ENCODE measurements at places on chromosomes 4 and X.

DNA sequence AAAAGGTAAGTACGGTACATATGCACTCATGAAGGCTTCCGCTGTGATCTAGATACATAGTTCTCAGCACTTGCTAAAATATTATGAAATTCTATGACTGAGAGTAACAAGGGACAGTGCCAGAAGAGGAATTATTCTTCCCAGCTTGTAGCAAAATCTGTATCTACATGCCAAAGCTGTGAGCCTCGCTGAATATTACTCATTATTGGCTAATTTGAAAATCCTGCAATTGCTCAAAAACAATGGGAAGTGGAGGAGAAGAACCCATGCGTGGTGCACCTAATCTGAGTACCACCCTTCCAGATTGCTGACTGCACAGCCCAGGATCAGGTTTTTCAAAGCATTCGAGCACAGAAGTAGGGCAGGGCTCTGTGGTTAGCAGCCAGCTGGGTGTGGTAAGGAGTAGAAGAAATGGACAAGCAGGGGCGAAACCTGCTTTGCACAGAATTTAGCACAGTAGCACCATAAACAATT lies 17.4 kb upstream of the PDCL2 start:
- H3K4me3 ChIP-seq = no peak overlapping the region
- no peaks in the 10 kb centered on the region for H3K36me3 ChIP-seq
- no peak overlapping the region for H3K27ac ChIP-seq
- no peaks in the 10 kb centered on the region for H3K27me3 ChIP-seq

DNA sequence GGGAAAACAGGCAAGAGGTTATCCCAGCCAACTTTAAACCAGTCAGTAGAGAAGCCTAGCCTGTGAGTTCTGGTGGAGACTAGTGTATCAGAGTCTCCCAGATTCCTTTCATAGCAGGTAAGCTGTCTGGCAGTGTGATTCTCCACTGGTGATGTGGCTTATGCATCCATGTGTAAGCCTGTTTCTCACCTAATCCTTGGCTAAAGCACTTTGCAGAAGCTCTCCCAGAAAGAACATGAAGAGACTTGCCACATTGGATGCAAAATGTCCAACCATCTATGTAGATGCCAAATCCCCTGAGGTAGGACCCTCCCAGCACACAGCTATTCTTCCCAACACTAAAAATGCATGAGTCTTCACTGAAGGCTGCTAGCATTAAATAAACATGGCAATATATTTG lies 111.7 kb downstream of the CHRNA9 start:
- H3K4me3 ChIP-seq = no peak overlapping the region
- no peaks in the 10 kb centered on the region for H3K4me1 ChIP-seq
- DNase-seq = no peak
- no peaks in the 10 kb centered on the region for H3K27me3 ChIP-seq
- no peaks in the 10 kb centered on the region for H3K36me3 ChIP-seq

DNA sequence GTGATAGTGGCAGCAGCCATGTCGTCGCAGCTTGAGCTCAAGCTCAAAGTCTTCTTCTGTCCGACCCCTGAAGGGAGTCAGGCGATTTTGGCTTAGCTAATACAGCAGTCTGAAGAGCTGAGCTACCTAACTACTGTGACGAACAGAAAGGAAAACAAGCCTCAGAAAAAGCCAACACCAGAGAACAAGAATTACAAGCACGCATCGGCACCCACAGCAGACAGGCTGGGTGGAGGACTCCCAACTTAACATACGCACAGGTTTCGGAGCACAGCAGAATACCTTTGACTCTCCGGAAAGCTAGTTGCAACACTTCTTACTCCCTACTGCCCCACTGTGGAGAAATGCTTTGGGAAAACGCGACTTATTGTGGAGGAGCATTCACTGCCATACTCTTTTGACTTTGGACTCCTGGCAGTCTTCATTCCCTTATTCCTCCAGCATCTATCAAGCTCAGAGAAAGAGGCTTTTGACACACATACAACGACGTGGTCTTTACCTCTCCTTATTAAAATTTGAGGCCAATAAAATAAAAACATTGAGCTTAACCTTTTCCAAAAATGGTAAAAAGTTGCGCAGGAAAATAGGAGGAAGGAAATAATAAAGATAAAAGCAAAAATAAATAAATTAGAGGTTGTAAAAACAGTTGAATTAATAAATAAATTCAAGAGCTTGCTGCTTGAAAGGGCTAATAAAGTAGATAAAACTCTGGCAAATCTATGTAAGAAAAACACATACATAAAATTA lies 41.3 kb upstream of the GPC3 start:
- H3K27ac ChIP-seq = peak overlapping the region; percentile 54
- peak; percentile 68 for DNase-seq
- no peaks in the 10 kb centered on the region for H3K36me3 ChIP-seq
- no peak overlapping the region for H3K4me3 ChIP-seq
- peaks cover 9% of the 10 kb centered on the region for H3K4me1 ChIP-seq
- no peaks in the 10 kb centered on the region for H3K27me3 ChIP-seq

- no peak overlapping the region for H3K27ac ChIP-seq
- no peaks in the 10 kb centered on the region for H3K4me1 ChIP-seq
- H3K27me3 ChIP-seq = no peaks in the 10 kb centered on the region
- H3K4me3 ChIP-seq = no peak overlapping the region
Observed at GRCh38 chr4:148315049-148315448, 127.2 kb downstream of the NR3C2 start.

GRCh38 chr4:13580036-13580435 lies 35.7 kb upstream of the NKX3-2 start:
- H3K27ac ChIP-seq = no peak overlapping the region
- H3K4me3 ChIP-seq = no peak overlapping the region

- H3K27me3 ChIP-seq = no peaks in the 10 kb centered on the region
- H3K4me1 ChIP-seq = peaks cover 38% of the 10 kb centered on the region
- H3K36me3 ChIP-seq = no peaks in the 10 kb centered on the region
- no peak for DNase-seq
Observed at GRCh38 chrX:13001097-13001496, 26.2 kb downstream of the TMSB4X start.

- no peaks in the 10 kb centered on the region for H3K27me3 ChIP-seq
- H3K4me3 ChIP-seq = no peak overlapping the region
- no peak for DNase-seq
- no peaks in the 10 kb centered on the region for H3K4me1 ChIP-seq
Observed at GRCh38 chr4:89294573-89295269, 12.9 kb downstream of the GPRIN3 start.

DNA sequence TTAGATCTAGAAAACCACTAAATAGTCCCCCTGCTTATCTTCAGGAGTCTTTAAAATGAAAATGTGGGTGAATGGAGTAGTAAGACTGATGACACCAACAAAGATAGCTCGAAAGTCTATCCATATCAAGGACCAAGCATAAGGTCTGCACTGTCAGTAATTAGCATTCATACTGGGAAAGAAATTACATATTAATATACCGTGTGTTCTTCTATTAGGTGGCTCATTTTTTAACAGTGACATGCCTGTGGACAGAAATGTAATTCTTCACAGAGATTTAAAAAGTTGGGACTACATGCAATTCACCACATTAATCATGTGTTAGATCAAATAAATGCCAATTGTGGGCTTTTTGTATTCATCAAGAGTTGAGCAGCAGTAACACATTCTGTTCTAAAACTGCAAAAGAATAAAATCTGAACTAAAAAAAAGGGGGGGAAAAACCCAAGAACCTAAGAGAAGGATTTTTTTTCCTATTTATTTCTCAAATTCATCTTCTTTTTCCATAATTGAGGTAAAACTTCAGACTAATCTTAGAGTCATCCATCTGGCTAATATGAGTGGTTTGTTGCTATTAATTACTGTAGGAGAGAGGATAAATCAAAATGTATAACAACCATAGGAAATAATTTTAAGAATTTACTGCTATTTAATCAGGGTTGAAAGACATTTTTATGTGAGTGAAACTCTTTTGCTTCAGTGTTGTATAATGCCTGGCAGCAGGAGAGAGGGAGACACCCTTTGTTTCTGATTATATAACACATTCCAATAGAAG lies 386.7 kb upstream of the IGFBP7 start:
- DNase-seq = no peak
- H3K27ac ChIP-seq = no peak overlapping the region
- H3K4me3 ChIP-seq = no peak overlapping the region
- no peaks in the 10 kb centered on the region for H3K36me3 ChIP-seq
- peaks cover 16% of the 10 kb centered on the region for H3K4me1 ChIP-seq

- peaks cover 22% of the 10 kb centered on the region for H3K27me3 ChIP-seq
- no peak for DNase-seq
- H3K4me3 ChIP-seq = no peak overlapping the region
Observed at GRCh38 chrX:12065251-12065650, 73.0 kb upstream of the FRMPD4 start.

- no peak for DNase-seq
- H3K4me3 ChIP-seq = no peak overlapping the region
- H3K27ac ChIP-seq = no peak overlapping the region
- H3K4me1 ChIP-seq = no peaks in the 10 kb centered on the region
- H3K27me3 ChIP-seq = peaks cover 13% of the 10 kb centered on the region
- peaks cover 10% of the 10 kb centered on the region for H3K36me3 ChIP-seq
Observed at GRCh38 chr4:114149-114548, 10.2 kb upstream of the ZNF718 start.

DNA sequence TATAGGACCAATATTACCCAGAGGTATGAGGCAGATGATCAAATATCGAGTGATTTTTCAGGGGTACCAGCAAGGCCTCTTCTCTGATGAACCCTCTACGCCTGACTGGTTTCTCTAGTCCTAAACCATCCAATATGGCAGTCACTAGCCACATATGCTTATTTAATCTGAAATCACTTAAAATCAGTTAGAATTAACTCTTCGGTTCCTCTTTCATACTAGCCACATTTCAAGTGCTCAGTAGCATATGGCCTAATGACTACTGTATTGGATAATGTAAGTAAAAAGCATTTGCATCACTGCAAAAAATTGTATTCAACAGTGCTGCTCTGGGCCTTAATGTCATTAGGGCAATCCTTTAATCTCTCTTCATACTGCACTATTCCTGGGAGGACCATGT lies 4.4 kb upstream of the APBB2 start:
- peaks cover 22% of the 10 kb centered on the region for H3K4me1 ChIP-seq
- H3K36me3 ChIP-seq = no peaks in the 10 kb centered on the region
- no peak for DNase-seq

- DNase-seq = no peak
- H3K27me3 ChIP-seq = no peaks in the 10 kb centered on the region
- peaks cover 33% of the 10 kb centered on the region for H3K4me1 ChIP-seq
- H3K4me3 ChIP-seq = no peak overlapping the region
- H3K36me3 ChIP-seq = peaks cover 3% of the 10 kb centered on the region
Observed at GRCh38 chrX:41449615-41450014, 2.5 kb downstream of the NYX start.

DNA sequence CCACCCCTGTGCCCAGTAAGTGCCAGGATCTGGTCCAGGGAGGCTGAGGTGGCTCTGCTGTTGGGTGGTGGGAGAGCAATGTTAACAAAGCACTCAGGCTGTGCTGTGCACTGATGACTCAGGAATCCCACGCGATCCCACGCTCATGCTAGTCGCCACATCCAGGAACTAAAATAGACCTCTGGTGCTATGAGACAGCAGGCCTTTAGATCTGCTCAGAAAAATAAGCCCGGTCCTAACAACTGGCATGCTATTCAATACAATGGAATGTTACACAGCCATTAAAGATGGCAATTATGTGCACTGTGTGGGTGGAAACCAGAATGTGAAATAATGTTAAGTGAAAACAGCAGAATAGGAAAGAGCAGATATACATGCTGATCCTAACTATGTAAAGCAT lies 26.0 kb downstream of the ARL13A start:
- no peaks in the 10 kb centered on the region for H3K27me3 ChIP-seq
- H3K27ac ChIP-seq = no peak overlapping the region
- no peak overlapping the region for H3K4me3 ChIP-seq
- peaks cover 4% of the 10 kb centered on the region for H3K36me3 ChIP-seq
- no peaks in the 10 kb centered on the region for H3K4me1 ChIP-seq
- DNase-seq = no peak

GRCh38 chr4:67659065-67659464 lies 41.9 kb downstream of the UBA6 start:
- peaks cover 69% of the 10 kb centered on the region for H3K36me3 ChIP-seq
- H3K27ac ChIP-seq = no peak overlapping the region
- H3K4me1 ChIP-seq = no peaks in the 10 kb centered on the region
- no peak overlapping the region for H3K4me3 ChIP-seq

DNA sequence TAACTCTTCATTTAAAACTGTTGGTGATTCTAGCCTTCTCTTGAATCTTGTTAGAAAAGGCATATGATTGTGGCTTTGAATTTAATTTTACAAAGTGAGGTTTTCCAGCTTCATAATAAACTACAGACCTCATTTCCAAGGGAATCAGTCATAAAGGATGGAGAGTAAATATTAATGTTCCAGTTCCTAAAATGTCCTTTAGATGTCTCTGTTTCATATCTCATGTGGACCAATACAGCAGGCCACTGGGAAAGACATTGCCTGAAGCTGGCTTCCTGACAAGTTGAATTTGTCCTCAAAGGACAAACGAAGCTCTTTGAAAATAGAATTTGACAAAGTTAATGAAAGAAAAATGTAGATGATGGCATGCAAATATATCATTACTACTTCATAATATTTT lies 125.4 kb downstream of the ZNF330 start:
- no peak overlapping the region for H3K27ac ChIP-seq
- no peaks in the 10 kb centered on the region for H3K36me3 ChIP-seq
- no peaks in the 10 kb centered on the region for H3K27me3 ChIP-seq
- DNase-seq = no peak

- no peaks in the 10 kb centered on the region for H3K4me1 ChIP-seq
- no peak overlapping the region for H3K4me3 ChIP-seq
- H3K27me3 ChIP-seq = no peaks in the 10 kb centered on the region
Observed at GRCh38 chr4:144509088-144510015, 136.6 kb upstream of the HHIP start.

DNA sequence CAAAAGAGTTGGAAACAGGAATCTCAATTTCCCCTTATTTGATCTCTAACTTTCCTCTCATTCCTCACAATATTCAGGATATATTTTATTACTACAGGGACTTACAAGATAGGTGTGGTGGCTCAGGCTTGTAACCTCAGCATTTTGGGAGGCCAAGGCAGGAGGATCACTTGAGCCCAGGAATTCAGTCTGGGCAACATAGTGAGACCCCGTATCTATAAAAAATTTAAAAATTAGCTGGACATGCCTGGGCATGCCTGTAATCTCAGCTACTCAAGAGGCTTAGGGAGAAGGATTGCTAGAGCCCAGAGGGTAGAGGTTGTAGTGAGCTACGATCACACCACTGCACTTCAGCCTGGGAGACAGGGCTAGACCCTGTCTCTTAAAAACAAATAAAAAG lies 200.4 kb downstream of the CAMK2D start:
- H3K4me3 ChIP-seq = no peak overlapping the region
- peaks cover under 1% of the 10 kb centered on the region for H3K4me1 ChIP-seq
- H3K27me3 ChIP-seq = no peaks in the 10 kb centered on the region
- peak overlapping the region; percentile 29 for H3K27ac ChIP-seq
- no peak for DNase-seq

- no peaks in the 10 kb centered on the region for H3K27me3 ChIP-seq
- H3K27ac ChIP-seq = no peak overlapping the region
- DNase-seq = no peak
- H3K36me3 ChIP-seq = peaks cover 3% of the 10 kb centered on the region
- no peaks in the 10 kb centered on the region for H3K4me1 ChIP-seq
Observed at GRCh38 chr4:137421796-137422195, 110.5 kb downstream of the PCDH18 start.
